ENCODE measurements at places on chromosomes 7 and 10.

- no peak for DNase-seq
Observed at GRCh38 chr10:93336110-93336509, 146.0 kb downstream of the MYOF start.

DNA sequence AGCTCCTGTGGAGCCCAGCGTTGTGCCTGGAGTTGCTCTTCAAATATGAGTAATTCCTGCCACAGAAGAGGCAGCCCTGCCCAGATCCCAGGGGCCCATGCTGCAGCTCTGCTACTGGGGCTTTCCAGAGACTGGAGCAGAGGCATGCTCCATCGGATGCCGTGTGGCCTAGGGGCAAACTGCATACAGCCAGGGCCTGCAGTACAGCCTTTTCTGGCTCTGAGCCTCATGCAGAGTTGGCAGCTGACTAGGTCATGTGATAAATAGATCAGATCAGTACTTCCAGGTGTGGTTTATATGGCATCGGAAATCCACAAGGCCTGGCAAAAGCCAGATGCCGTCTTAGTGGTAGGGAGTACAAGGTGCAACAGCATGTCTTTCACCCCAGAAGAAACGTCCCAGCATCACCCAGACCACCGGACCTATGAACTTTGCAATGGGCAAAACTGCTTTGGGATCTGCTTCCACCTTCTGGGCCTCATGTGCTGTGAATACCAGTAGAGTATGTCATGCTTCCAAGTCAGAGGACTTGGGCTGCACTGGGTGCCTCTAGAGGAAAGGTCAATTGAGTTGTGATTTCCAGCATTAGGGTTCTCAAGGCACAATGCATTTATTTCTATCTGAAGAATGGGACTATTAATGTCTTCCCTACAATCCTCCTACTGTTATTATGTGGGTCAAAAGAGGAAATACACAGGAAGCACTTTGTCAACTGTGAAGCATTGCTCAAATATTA is 250.7 kb upstream of the ZNF32 start:
- DNase-seq: no peak

DNA sequence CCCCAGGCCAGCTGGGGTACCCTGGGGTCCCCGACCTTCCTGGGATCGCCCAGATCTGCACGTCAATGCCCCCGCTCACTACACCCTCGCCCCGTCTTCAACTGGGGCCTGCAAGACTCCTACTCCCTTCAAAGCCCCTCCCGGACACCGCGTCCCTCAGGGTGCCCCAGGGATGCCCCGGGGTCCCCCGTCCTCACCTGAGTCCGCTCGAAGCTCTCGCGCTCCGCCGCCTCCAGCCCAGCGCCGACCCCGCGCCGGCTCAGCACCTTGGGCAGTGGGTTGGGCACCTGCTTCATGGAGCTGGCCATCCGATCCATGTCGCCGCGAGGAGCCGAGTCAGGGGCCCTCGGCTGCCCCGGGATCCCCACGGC is at the start of gene HIP1:
Gene HIP1, minus strand, starts transcription at position 338 of the 371 bp plus-strand sequence. Its CDS starts 21 bp downstream, at position 317.
- DNase-seq: no peak

DNA sequence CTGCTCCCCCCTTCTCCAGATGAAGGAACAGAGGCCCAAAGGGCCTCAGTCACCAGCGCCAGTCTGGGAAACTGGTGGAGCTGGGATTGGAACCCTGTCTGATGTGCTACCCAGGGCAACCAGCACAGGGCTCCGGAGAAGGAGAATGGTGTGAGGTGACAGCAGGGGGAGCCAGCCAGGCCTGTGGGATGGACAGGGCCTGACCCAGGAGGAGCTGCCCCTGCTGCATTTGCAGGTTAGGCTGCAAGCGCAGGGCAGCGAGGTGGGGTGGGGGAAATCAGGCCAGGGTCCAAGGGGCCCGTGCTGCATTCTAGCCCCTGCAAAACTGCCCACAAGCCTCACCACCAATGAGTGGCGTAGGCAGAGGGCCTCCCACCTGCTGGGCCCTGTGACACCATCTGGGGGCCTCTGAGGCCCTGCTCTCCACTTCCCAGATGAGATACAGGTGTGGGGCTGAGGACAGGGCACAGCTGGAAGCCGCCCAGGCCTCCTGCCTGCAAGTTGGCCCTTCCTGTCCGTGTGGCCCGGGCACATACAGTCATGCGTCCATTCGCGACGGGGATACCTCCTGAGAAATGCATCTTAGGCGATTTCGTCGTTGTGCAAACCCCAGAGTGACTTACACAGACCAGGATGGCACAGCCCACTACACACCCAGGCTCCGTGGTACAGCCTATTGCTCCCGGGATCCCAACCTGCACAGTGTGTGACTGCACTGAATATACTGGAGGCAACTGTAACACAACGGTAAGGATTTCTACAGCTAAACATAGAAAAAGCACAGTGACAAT is 45.3 kb downstream of the RASGEF1A start:
- no peak for DNase-seq

- DNase-seq: no peak
Observed at GRCh38 chr7:108049962-108050361, 47.0 kb upstream of the LAMB1 start.

- no peak for DNase-seq
Observed at GRCh38 chr10:49242604-49243003, 54.4 kb upstream of the TMEM273 start.

GRCh38 chr7:39845006-39845405 is 105.0 kb upstream of the CDK13 start:
- DNase-seq: no peak

GRCh38 chr7:4702961-4703512 is 20.9 kb downstream of the FOXK1 start:
- DNase-seq: no peak

GRCh38 chr10:10403762-10404161 is 613.9 kb upstream of the CELF2 start:
- no peak for DNase-seq

GRCh38 chr10:112525200-112525599 is 78.2 kb downstream of the VTI1A start:
- no peak for DNase-seq

DNA sequence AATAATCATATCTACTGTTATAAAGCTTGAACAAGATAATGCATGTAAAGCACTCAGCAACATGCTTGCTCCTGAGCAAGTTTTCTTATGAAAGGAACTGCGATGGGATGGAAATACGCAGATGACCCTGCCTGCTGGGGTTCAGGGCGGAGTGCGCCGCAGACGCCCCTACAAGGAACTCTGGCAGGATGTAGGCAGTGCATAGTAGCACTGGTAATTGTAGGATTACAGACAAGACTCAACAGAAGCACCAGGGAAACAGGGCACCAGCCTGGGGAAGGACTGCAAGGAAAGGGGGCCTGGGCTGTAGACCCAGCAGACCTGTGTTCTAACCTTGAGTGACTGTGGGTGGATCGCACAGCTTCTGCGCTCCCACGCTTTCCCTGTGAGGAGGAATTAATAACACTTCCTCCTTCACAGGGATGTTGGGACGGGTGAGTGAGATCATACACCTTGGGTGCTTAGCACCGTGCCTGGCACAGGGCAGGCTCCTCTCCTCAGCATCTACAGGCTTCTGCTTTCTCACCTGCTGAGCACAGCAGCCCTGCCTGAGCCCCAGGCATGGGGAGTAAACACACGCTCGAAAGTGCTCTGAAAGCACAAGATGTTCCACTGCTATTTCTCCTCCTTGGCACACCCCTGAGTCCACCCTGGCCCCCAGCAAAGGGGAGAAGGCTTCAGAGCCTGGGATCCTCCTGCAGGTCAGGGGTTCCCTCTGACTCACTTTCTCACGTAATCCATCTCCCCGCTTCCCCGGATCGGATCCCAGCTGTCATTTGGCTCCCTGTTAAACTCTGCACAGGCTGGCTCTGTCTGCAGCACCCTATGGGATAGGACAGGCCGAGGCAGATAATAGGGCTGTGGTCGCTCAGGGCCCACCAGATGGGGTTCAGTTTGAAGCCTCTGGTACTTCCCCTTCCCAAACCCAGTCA is 19.2 kb downstream of the ITPRIP start:
- no peak for DNase-seq

- no peak for DNase-seq
Observed at GRCh38 chr7:5870311-5870710, 10.3 kb upstream of the OCM start.

DNA sequence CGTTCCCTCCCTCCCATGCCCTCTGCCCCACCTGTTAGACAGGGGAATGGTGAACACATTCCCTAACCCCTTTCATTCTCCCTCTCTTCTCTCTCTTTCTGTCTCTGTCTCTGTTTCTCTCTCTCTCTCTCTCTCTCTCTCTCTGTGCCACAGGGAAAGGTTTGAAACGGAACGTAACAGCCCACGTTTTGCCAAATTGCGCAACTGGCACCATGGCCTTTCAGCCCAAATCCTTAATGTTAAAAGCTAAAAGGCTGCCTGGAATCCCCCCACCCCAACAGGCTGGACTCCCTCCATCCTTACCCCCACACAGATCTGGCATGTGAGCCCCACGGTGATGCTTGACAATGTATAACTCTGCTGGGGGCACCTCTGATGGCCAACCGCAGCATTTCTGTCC is 30.8 kb downstream of the LDB3 start:
- no peak for DNase-seq

- no peak for DNase-seq
Observed at GRCh38 chr10:132551093-132551807, 13.7 kb downstream of the INPP5A start.

- no peak for DNase-seq
Observed at GRCh38 chr10:62277971-62278370, 9.3 kb upstream of the RTKN2 start.

- DNase-seq: no peak
Observed at GRCh38 chr10:132971448-132972148, 29.2 kb upstream of the CFAP46 start.

DNA sequence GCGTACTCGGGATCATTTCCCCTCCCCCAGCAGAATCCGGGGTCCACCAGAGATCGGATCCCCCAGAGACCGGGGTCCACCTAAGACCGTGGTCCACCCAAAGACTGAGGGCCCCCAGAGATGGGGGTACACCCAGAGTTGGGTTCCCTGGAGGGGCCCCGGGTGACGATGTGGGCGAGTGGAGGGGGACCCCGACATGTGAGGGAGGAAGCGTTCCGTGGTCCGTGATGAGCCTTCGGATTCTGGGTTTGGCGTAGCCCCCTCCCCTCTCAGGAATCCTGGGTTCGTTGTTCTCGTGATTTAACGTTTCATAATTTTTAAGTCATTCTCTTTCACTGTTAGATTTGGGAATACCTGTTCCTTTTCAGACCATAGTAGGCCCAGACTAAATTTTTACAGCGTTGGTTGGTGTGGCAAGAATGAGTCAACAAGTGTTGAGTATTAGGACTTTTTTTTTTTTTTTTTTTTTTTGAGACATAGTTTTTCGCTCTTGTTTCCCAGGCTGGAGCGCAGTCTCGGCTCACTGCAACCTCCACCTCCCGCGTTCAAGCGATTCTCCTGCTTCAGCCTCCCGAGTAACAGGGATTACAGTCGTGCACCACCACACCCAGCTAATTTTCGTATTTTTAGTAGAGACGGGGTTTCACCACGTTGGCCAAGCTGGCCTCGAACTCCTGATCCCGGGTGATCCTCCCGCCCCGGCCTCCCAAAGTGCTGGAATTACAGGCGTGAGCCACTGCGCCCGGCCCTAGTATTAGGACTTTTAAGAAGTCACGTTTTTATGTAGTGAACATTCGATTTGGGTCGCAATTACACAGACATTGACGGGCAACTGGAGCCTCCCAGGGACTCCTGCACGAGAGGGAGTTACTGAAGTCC is 672 bp downstream of the GTPBP4 start:
- peak; percentile 19 for DNase-seq

DNA sequence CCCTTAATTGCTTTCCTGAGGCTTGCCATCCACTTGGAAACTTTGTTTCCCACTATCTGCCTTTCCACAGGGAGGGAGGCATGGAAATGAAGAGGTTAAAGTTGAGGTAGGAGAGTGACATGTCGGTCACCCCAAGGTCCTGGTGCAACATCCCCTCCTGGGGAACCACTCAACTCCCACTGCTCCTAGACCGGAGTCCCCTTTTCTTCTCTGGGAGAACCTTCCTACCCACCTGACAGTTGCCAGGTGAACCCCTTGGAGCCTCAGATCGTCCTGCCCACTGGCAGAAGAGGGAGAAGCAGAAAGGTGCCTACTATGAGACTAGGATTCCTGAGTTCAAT is 21.7 kb downstream of the IMPDH1 start:
- DNase-seq: no peak

DNA sequence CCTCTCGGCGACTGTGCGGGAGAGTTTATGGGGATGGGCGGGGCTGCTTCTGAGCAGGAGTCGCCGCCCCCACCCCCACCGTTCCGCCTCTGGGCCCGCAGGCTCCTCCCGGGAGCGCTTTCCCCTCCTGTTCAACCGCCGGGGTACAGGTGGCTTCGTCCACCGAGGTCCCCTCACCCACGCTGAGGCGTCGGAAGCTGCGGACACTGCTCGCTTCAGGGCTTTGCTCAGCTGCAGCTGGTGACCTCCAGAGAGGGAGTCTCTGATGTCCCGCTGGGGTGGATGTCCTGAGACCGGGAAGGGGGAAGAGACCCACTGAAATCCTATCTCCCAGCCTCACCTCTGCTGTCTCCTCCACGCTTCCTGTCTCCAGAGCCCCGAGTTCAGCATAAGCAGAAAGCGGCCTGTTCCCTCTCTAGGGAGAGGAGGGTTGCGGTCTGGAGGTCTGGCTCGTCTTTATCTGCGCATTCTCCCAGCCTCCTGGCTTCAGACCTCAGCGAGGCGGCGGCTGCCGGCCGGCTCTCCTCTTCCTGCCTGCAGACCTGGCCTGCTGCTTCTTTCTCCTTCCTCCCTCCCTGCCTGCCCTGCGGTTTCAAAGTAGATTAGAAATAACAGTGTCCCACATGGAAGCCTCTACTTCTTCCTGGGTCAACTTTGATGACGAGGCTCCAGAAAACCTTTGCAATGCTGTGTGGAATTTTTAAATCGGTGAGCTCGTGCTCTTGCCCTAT is 1.8 kb downstream of the CYP2E1 start:
- no peak for DNase-seq

DNA sequence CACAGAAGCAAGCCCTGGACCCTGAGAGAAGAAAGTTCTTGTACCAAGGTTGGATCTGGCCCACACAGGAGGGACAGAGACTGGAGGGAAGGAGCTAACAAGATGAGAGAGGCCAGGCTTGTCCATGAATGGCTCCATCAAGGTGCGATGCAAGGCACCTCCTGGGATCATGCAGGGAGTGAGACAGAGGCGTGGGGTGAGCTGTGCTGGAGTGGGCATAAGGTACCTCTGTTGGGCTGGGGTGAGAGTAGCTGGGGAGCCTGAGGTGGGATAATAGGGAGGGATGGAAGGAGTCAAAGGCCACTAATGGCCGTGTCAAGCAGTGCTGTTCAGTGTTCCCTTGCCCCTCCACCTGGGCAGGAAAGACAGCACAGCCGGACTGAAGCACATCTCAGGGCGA is 9.9 kb downstream of the TMEM72 start:
- DNase-seq: no peak

GRCh38 chr10:59580026-59580863 is 129.4 kb downstream of the SLC16A9 start:
- no peak for DNase-seq

Measured in stimulated activated CD8-positive, alpha-beta memory T cell treated with anti-CD3 and anti-CD28 coated beads, Interleukin-7, amount 100 ng/mL, for 24 hours (primary cell).